ENCODE measurements at places on chromosomes 12 and 14.

DNA sequence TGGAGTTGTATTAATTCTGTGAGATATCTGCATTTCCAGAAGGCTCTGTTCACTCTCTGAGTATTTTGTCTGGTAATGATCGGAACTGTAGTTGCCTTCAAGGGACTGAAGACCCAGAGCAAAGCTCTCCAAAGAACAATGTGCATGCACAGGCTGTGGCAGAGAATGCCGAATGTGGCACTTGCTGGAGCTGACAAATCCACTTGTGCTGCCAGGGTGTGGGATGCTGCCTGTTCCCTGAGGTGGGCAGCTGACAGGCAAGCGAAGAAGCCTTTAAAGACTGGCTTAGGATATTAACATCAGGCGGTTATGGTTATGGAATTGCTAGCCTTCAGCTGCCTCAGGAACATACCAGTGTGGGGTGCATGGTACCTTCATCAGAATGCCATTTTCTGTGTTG lies 419.9 kb upstream of the ATP2B1 start:
- no peak for DNase-seq

DNA sequence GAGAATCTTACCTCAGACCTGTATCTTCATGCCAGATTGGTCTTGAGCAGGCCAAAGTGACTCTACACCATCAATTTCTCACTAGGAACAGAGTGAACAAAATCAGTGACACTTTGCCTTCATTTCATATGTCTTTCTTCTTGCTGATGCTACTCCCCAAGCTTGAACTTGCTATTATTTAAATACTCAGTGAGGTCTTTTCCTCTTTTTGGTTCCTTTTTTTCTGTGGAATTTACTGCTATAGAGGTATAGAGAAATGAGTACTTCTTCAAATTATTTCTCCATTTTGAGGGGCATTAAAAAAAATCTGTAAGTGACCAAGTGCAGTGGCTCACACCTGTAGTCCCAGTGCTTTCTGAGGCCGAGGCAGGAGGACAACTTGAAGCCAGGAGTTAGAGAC lies at the start of gene GPR33:
Gene GPR33 (minus strand): TSS at position 154 of the 400 bp plus-strand sequence. CDS start 4,074 bp downstream, outside the sequence.
- DNase-seq = no peak

- peak; percentile 26 for DNase-seq
These were observed 8.5 kb upstream of the SOCS2 start for GRCh38 chr12:93563807-93564538.

GRCh38 chr14:91364524-91365270 lies 52.9 kb downstream of the CCDC88C start:
- DNase-seq = no peak

GRCh38 chr12:20716037-20716436 lies 20.9 kb downstream of the SLCO1C1 start:
- no peak for DNase-seq

Data from AG20443 (cell line).